Stimulated activated CD8-positive, alpha-beta memory T cell treated with anti-CD3 and anti-CD28 coated beads, Interleukin-2, amount 100 ng/mL, for 1 hour (primary cell): ENCODE measurements at places on chromosomes 4 and X.
A peak's percentile ranks its signal among the peaks of the same experiment; 100 is the strongest.

GRCh38 chr4:140071806-140072205 is 82.2 kb downstream of the MAML3 start:
- peak; percentile 23 for DNase-seq

- no peak for DNase-seq
These were observed 2.0 kb upstream of the CXorf66 start for GRCh38 chrX:139967300-139967699.

- no peak for DNase-seq
These were observed 55.7 kb downstream of the PPP2R2C start for GRCh38 chr4:6416518-6417286.

DNA sequence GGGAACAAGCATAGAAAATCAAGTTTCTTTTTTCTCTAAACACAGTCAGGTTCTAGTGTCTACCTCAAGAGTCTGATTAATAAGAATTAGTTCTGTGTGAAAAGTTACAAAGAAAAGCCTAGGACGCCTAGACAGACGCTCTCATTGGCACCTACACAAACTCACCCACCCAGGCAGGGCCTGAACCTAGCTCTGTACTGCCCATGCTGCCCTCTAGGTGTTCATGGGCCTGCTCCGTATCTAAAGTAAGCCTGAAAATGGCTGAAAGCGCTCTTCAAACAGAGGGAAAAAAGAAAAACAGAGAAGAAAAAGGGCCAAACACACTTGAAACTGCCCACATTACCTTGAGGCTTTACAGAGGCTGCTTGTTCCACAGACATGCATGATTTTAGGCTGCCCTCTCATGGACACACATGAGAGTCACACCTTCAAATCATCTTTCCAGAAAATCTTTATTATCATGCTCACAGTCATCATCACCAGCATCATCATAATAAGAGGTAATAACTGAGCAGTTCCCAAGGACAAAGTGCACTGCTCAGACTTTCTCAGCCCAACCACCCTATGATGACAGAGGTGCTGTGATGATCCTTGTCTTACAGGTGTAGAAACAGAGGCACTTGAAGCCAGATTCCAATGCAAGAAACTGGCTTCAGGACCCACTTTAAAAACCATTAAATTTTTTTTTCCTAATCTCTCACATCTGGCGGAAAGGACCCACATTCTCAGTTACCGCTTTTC is 49.6 kb downstream of the MAP7D2 start:
- DNase-seq: no peak

GRCh38 chr4:187027272-187027671 is 303.6 kb upstream of the FAT1 start:
- no peak for DNase-seq

GRCh38 chr4:122903766-122904288 is 18.6 kb downstream of the NUDT6 start:
- no peak for DNase-seq

GRCh38 chr4:66943112-66943511 is 602.2 kb downstream of the CENPC start:
- DNase-seq: no peak

GRCh38 chr4:40992472-40993295 is 221.7 kb downstream of the APBB2 start:
- no peak for DNase-seq

DNA sequence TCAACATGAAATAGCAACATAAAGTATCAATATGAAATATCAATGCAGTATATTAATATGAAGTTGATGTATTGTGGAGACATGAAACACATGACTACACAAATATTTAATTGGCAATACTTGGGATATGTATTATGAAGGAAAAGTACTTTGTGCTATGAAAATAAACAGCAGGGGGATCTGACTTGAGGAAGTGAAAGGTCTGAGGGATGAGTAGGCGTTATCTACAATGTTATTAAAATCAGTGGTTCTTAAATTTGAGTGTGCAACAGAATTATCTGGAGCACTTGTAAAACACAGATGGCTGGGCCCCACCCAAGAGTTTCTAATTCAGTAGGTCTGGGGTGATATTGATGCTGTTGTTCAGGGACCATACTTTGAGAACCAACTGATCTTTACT is 27.4 kb upstream of the ARX start:
- no peak for DNase-seq

DNA sequence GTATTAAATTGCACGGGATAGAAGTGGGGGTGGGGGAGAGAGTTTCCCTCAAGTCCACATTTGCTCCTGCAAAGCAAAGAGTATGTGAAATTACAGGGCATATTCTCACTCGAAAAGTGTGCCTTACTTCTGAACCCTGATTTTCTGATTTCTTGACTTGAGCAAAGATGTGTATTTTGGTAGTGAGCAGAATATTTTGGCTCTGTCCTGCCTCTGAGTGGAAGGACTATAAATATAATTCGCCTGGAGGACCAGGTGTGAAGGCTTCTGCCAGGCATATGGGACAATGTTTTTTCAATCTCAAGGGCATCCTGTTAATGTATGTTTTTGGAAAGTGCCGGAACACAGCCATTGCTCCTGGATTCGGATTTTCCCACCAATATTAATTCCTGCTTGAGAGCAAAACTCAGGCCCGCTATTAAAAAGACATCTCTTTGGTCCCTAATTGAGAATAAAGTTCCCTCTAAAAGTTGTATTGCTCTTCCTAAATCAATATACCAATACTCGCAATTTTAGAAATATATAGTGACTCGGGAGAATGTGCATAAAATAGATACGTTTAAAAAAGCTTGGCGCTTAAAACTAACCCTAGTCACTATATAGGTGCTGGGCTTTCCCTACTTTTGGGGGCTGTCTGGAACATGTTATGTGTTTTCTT is 15.3 kb upstream of the PITX2 start:
- no peak for DNase-seq

DNA sequence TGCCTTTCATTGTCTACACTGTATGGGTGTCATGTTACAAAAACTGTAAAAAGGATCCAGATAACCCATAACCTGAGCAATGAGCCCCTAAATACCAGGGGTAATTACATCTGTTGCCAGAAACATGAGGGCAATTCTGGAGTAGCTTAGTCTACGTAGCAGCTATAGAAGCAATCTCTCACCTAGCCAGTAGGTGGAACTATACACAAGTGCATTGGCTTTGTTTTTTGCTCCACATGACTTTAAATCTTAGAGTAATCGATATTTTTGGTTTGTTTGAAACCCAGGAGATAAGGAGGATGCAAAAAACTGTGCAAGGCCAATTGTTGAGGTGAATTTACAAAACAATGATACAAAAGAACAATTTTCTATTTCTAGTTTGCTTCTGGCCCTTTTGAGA is 57.5 kb downstream of the GPR82 start:
- DNase-seq: no peak

- no peak for DNase-seq
These were observed 23.7 kb downstream of the TBC1D1 start for GRCh38 chr4:37914539-37914938.

DNA sequence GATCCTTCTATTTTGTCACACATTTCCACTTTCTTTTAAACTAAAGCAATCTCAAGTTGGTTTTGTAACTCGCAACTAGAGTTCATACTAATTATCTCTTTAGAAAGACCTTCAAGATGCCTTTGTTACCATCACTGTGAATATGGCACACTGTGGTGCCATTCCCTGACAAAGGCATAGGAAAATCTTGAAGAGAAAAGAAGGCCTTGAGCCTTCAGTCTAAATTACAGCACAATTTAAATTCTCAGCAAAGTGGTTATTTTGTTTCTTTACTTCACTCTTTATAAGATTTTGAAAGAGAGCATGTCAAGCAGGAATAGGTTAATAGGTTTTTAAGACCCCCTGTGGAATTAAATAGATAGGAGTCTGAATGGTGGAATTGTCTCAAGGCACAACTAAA is 89.0 kb upstream of the BANK1 start:
- DNase-seq: no peak

GRCh38 chrX:149513825-149514428 is 8.8 kb upstream of the IDS start:
- DNase-seq: no peak

DNA sequence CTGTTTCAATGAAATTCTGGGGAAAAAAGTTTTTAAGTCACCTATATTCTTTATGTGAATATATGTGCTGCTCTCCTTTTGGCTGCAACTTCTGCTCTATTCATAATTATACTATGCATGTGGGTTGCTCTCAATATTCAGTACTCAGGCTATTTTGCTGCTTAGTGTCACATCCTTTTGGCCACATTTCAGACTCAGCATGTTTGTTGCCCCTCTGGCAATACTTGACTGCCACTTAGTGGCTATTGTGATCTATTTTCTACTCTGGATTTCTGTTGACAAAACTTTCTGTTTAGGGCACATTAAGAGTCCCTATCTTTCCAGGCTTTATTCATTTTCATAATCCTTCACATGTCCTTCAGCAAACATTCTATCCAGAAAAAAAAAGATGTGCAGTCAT is 15.8 kb upstream of the CT45A1 start:
- no peak for DNase-seq

DNA sequence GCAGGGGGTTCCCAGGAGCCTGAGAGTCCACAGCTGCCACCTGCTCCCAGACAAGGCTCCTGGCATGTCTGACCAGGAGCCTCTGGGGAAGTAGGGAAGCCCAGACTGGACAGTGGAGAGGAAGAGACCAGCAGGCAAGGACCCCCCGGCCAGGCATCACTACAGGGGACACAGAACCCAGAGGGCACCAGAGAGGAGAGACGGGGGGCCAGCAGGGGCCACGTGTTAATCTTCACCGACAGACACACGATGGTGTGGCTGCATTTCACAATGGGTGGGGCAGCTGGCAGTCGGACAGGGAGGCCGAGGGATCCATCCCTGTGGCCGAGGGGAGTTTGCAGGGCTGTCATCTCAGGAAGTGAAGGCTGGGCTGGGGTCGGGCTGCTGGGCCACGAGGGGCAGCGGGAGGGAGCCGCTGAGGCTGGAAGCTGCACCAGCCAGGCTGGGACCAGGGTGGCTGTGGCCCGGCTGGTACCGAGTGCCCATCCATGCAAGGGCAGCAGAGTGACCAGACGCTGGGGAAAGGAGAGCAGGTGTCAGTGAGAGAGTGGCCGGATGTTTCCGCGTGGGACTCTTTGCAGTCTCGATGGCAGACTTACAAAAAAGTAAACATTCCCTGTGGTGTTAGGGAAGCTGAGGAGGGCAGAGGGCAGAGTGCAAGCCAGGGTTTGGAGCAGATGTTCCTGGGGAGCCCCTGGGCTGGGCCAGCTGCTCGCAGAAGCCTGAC is 4.7 kb downstream of the PDE6B start:
- no peak for DNase-seq

GRCh38 chr4:124713185-124713592 is 657 bp upstream of the ANKRD50 start:
- no peak for DNase-seq

- no peak for DNase-seq
These were observed 133.9 kb downstream of the TET2 start for GRCh38 chr4:105280338-105281123.

DNA sequence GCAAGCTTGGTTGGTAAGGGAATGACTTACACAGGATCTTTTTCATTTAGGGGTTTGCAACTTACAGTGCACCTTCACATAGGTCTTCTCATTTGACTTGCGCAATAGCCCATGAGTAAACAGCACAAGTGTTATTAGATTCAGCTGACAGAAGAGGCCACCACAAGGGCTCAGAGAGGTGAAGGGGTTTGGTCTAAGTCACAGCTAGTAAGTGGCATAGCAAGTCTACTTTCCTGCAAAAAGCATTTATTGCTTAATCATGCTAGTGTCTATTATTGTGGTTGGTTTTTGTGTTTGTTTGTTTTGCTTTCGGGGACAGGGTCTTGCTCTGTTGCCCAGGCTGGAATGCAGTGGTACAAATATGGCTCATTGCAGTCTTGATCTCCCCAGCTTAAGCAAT is 83.3 kb downstream of the SPRY1 start:
- no peak for DNase-seq

GRCh38 chr4:15149839-15150592 is 147.7 kb downstream of the CPEB2 start:
- DNase-seq: no peak

- DNase-seq: no peak
These were observed 981 bp upstream of the PITX2 start for GRCh38 chr4:110623718-110624397.

- no peak for DNase-seq
These were observed 4.7 kb downstream of the USP51 start for GRCh38 chrX:55484948-55485347.

GRCh38 chr4:6907658-6908191 is 1.9 kb upstream of the TBC1D14 start:
- DNase-seq: no peak

DNA sequence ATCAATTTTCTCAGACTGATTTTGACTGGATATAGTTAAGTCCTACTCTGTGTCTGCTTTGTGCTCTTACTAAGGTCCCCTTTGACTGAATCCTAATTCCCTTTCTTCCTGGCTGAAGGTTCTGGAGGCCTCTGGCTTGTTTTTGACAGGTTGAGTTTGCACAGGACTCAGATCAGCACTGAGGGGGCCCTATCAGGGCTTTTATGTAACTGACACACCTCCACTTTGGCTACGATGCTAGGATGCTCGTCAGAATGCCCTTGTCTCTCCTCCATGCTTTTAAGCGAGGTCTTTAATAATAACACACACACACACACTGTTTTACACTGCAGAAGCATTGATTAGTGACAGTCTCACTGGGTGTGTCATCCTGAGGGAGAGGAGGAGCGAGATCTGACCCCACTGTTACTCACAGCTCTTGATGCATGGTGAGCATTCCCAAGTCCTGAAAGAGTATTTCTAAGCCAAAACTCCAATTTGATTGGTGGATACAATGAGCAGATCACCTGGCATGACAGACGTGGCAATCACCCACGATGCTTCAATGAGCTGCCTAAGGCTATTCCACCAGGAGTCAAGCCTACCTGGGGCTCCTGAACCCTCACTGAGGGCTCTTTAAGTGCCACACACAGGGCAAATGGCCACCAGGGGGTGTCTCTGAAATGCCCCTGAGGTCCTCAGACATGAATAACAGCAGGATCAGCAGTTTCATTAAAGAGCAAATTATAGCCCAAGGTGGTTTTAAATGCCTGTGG is 130.4 kb upstream of the CPEB2 start:
- DNase-seq: no peak

DNA sequence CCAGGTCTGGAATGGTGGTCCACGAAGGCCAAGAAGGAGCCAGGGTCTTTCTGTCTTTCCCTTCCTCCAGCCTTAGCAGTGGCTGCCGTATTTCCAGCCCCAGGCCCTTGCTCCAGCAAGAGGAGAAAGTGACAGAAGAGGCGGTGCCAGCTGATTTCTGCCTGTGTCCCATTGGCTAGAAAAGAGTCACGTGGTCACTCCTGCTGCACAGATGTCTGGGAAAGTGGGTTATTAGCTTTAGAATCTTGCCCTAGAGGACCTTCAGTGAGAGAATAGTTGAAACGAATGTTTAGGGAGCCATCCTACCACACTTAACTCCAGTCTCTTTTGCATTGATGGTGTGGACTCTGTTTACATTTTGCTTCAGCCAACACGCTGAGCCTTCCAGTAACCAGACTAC is 99.3 kb upstream of the BCOR start:
- DNase-seq: no peak

GRCh38 chrX:70332600-70332999 is 42.7 kb downstream of the KIF4A start:
- DNase-seq: no peak

- DNase-seq: no peak
These were observed 8.9 kb upstream of the NAP1L5 start for GRCh38 chr4:88706574-88706973.
